ENCODE measurements at places on chromosomes 3 and 15. TPM values are rescaled to one million over a fixed set of nuclear protein-coding genes. Genes with fewer than 3 reads are reported as not detected.

GRCh38 chr3:14863333-14864100, 44.8 kb downstream of the FGD5 start:
- DNase-seq: peak; percentile 62

DNA sequence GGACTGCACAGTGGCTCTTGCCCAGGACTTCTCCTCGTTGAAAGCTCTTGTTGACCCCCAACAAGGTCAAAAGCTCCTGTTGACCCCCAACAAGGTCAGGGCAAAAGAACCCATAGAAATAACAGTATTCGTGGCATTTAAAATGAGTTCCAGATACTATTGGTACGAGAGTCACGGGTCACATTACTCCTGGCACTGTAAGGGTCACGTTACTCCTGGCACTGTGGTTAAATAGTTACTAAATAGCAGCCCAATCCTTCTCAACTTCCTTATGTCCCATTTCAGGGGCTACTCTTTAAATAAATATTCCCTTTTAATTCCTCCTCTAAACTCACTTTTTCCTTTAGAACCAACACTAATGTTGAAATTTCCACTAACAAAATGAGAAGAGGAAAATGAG, 18.2 kb upstream of the ADCY5 start:
- no peak for DNase-seq

GRCh38 chr3:67620869-67621268, 33.5 kb downstream of the SUCLG2 start:
- no peak for DNase-seq

DNA sequence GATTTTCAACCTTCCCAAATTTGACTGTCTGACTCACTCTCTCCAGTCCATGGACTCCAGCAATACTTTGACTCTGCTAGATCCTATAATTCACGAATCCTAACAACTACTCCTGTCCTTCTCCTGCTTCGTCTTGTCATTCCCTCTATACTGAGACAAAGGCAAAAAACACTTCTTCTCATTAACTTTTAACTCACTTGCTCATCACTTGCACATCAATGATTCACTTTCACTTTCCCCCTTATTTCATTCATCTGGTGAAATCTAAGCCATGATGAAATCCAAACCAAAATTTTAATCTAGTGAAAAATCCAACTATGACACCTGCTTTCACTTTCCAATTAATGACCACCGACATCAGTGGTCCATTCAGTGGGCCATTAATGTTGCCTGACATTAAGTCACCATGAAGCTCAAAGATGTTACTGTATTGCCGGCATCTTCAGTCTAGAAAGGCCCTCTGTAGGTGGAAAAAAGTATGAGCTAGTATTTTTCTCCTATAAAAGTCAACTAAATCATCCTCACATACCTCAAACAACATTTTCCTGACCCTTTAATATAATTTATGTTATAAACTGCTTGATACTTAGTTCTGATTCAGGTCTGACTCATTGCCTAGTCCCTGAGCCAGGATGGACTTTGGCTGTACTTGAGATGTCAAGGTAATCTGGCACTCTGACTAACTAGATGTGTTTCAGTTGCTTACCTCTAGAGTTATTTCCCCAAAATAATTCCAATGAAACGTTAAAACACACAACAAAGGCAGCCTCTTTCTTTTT, 158.6 kb downstream of the CNTN6 start:
- peak; percentile 14 for DNase-seq

DNA sequence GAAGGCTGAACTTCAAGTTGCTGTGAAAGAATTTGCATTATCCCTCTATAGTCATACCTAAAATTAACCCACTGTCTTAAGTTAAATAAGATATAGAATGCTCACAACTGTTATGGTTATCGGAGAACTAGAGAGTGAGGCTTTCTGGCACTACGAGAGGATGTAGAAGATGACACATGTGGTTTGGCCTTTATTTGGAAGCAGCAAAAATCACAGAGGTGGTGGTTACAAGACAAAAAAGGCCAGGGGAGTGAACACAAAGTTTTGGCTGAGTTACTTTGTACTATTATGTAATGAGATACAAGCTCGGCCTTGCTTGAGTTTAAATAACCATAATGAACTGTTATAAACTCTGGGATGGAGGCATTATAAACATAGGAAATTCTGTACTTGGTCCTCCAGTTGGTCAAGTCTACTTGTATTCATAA, 78.3 kb upstream of the ICE2 start:
- no peak for DNase-seq

DNA sequence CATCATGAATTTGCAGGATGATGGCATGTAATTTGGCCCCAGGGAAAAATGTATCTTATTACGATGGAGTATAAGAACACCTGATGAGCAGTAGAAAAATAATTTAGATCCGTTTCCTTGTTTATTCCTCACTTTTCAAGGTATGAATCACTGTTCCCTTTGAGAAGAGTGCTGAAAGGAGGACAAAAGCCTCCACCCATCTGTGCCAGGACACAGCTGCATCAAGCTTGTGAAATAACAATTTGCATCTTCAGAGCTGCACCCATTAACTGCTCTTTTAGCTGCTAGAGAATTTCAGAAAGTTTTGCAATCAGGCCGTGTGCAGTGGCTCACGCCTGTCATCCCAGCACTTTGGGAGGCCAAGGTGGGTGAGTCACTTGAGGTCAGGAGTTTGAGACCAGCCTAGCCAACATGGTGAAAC, 9.6 kb downstream of the CLDND1 start:
- no peak for DNase-seq

GRCh38 chr3:9032231-9032777, 69.0 kb upstream of the RAD18 start:
- no peak for DNase-seq

GRCh38 chr3:184514171-184514490, 47.5 kb upstream of the EPHB3 start:
- peak; percentile 36 for DNase-seq

DNA sequence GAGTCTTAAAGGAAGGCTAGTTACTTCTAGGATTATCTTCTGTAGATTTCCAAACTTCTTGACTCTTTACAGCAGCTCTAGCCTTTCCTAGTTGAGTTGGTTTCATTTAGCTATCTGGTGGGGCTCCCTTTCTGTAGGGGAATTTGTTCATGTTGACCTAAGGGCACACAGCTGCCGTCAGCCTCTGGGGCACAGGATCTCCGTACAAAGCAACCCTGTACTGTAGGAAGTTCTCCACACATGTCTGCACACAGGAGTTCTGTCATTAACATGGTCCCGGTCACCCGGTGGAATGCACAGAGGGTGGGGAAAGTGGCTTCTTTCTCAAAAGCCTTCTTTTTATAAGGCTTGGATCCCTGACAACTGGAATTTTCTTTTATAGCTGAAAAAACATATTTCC, 88.7 kb upstream of the TNIK start:
- DNase-seq: no peak

DNA sequence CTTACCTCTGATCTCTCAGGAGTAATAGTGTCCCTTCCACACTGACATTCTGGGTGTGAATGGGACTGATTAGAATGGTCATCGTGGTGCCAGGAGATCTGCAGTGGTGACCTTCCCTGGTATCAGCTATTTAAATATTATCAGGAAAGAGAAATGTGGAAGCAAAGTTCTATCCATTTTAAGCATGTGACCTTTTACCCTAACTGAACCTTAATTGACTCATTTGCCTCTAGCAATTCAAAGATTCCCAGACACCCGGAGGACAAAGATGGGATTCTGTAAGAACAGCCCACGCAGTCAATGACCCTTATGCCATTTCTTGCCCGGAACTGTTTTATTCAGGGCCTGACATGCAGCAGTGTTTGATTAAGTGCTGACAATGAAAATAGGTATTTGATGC, 10.3 kb downstream of the LIPC start:
- no peak for DNase-seq

GRCh38 chr3:10555263-10555662, 49.9 kb upstream of the ATP2B2 start:
- no peak for DNase-seq

DNA sequence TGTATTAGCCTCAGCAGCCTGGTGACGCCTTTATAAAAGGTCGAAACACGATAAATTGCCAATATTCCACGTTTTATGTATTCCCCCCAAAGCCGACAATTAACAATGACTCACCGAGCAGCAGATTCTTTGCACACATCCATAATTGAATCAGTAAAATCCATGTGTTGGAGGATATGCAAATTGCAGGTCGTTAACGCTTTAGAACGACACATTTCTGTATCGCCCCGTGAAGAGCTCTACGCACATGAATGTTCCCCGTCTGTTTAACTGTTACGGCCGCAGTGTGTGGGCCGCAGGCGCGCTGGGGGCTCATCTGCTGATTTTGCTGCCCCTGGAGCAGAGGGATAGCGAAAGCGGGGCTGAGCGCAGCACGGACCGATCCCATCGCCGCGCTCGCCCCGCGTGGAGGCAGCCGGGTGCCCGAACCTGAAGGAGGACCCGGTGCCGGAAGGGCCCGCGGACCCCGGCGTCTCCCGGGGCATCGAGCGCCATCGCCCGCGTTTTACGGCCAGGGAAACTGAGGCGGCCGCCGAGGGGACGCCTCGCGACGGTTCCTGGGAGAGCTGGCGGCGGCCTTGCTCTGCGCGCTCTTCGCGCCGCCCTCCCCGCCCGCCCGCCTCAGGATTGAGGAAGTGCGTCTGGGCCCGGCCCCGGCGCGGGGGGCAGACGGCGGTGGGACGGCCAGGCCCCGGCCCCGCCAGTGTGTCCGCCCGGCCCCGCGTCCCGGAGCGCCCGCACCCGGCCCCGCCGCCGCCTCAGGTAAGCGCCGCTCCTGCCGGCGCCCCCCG, at the start of gene LRRK1:
TSS of gene LRRK1 (plus strand) at position 668 of the 791 bp plus-strand sequence. CDS start 5,276 bp downstream, outside the sequence.
- peak; percentile 59 for DNase-seq

DNA sequence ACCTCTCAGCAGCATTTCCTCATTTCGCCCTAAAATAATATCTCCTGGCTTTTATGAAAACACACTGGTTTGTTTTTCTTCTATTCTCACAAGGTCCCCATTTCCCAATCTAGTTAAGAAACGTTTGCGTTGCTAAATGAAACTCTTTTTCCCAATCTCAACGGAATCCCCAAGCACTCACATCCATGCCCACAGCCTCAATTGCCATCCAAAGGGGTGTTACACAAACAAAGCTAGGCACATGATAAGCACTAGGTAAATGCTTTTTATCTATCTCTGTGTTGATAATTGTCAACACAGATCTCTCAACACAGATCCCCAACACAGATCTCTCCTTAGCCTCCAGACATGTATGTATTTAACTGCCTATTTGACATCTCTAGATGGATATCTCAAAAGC, 35.2 kb upstream of the TF start:
- DNase-seq: no peak

- no peak for DNase-seq
Observed at GRCh38 chr3:195204360-195205163, 66.4 kb downstream of the XXYLT1 start.

The TM4SF1 gene
- polyA plus RNA-seq: 0.49 TPM

The CCRL2 gene
- not detected for polyA plus RNA-seq

The EPHB3 gene
- polyA plus RNA-seq: 0.54 TPM

The ITIH1 gene
- polyA plus RNA-seq: not detected

The CSPG4 gene
- 0.27 TPM for polyA plus RNA-seq

The MED12L gene
- polyA plus RNA-seq: 5.6 TPM

Measured in GM23338 (cell line).